Choroid plexus epithelial cell (primary cell): ENCODE measurements at places on chromosomes 7 and 10.
A peak's percentile ranks its signal among the peaks of the same experiment; 100 is the strongest.

- DNase-seq = no peak
These were observed 10.5 kb downstream of the MKLN1 start for GRCh38 chr7:131338173-131338572.

DNA sequence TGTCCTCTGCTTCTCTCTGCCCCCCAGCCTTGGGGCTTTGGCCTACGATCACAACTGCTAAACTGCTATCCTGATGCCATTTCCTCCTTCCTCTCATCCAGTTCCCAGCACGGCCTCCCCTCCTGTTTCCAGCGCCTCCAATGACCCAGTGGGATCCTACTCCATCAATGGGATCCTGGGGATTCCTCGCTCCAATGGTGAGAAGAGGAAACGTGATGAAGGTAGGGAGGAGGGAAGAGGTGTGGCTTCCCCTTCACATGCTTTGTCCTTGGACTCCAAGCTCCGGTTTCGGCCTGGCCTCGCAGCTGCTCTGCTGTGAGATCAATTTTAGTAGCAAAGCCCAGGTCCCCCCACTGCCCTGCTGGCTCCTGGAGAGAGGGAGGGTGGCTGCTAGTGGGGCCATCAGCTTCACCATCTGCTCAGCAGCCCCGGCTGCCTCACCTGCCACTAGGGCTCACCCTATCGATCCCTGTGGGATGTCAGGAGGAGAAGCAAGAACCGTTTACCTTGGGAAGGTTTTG, 35.8 kb downstream of the PAX2 start:
- DNase-seq = no peak

DNA sequence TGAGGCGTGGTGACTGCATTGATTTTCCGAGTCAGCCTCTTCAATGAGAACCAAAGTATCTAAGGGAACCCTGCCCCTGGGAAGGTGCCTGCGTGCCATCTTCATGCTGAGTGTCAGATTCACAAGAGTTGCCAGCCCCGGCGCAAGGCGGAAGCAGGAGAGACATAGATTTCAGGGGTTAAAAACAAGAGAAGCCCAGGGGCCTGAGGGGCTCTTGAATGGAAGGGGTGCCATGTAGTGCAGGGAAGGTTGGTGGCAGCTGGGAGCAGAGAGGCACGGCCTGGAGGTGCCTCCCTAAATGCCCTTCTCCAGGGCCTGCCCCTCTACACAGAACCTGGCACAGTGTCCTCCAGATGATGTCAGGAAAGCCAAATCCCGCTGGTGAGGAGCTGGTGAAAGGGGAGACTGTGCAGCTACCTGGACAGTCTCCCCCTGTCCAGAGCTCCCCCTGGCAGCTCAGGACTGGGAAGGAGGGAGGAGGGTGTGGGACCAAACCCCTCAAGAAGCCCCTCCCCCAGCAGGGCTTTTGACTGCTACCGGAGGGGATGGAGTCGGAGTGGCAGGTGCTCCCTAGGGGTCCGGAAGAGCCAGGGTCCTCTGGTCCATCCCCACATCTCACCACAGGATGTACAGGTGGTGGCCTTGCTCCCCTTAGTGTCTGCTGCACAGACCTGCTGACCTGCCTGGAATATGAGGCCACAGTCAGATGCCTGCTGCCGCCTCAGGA, 137.9 kb downstream of the TCERG1L start:
- DNase-seq = no peak

- DNase-seq = peak; percentile 59
These were observed 16.1 kb upstream of the PIK3CG start for GRCh38 chr7:106848851-106849442.
